Common myeloid progenitor, CD34-positive (primary cell): ENCODE measurements at places on chromosomes 12 and 14.

DNA sequence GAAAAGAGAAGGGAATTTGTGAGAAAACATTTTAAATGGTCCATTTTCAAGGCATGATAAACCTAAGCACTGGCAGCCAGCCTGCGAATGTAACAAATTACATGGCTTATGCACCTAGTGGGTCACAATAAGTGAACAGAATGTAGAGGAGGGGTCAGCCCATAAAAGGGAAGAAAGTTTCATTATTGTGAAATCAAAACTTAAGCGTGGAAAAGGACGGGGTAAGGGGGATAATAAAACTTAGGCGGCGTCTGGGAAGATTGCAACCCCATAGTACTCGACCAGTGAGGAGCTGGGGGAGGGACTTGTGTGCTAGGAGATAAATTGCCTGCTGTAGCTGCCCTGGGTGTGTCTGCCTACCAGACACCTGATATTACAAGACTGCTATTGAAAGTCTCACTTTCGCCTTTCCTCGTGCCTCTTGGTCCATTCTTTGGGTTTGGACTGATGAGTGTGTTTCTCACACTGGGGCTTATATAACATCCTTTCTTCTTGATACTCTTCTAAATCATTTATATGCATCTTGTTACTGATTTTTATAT lies 40.6 kb downstream of the ZDHHC17 start:
- no peak for DNase-seq

GRCh38 chr12:89494411-89495231 lies 30.0 kb downstream of the GALNT4 start:
- peak; percentile 14 for DNase-seq

- DNase-seq, result no peak
Measured at GRCh38 chr12:94379479-94380113, 80.1 kb downstream of the CEP83 start.

- peak; percentile 66 for DNase-seq
Measured at GRCh38 chr14:20782280-20782890, 1.3 kb downstream of the RNASE6 start.

DNA sequence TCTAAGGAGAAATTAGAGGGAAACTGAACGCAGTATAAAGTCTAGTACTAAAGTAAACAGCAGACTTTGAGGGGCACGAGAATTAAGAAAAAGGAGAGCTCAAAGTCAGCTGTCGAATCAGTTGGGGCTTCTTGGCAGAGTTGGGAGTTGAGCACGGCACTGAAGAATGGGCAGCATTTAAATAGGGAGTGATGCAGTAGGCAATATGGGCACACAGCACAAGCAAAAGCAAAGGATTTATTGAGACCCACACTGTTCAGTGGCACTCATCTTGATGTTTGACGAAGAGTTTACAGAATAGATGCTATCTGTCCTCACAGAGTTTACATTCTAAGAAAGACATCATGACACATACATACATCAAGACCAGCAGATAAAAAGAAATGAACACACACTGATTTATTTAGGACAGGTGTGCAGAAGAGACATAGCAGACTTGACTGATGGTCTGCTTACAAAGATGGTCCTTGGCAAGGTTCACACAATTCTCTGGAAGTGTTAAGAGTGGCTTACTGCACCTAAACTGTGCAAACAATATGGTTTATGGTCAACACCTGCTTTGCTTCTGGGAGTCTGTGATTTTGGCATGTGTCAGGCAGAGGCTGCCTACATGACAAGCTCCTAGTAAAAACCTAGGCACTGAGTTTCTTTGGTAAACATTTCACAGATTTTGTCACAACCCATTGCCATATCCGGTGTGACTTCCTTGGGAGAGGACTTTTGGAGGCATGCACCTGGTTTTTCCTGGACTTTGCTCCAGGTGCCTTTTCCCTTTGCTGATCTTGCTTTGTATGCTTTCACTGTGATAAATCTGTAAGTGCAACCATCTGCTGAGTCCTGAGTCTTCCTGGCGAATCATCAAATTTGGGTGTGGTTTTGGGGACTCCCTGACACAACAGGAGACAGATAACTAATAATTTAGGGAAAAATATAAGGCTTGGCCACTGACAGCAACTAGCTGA lies 26.3 kb downstream of the ALKBH1 start:
- DNase-seq, result no peak

DNA sequence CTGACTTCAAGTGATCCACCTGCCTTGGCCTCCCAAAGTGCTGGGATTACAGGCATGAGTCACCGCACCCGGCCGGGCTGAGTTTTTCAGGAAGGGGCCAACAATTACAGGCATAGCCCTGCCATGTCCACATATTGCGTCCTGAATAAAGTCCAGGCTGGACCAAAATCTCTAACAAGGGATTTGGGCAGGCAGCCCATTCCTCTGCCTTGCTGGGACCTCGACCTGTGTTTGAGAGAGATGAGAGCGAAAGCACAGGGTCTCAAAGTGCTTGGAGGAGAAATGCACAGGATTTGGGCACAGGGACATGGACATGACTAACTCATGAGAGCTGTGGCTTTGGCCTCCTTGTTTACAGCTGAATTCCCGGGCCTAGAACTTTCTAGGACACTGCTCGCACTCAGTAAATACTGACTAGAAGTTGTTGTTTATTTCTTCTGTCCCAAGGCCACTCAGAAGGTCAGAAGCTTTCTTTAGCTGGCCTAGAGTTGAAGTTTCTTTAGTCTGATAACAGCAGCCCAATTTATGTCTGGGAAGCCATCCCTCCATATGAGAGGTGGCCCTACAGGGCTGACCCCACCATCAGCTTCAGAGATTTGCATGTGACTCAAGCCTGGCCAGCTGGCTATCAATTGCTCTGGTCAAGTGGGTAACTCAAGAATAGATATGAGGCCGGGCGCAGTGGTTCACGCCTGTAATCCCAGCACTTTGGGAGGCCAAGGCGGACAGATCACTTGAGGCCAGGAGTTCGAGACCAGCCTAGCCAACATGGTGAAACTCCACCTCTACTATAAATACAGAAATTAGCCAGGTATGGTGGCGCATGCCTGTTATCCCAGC lies 11.7 kb downstream of the CAMKK2 start:
- DNase-seq, result no peak

- no peak for DNase-seq
Measured at GRCh38 chr12:93880853-93881522, 203.8 kb downstream of the CRADD start.

DNA sequence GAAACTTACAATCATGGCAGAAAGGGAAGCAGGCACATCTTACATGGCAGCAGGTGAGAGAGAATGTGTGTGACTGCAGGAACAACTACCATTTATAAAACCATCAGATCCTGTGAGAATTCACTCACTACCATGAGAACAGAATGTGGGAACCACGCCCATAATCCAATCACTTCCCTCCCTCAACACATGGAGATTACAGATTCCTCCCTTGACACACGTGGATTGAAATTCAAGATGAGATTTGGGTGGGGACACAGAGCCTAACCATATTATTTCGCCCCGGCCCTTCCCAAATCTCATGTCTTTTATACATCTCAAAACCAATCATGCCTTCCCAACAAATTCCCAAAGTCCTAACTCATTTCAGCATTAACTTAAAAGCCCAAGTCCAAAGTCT lies 203.6 kb downstream of the C12orf75 start:
- no peak for DNase-seq
